T-helper 22 cell (primary cell): ENCODE measurements at places on chromosomes 16 and 17.
A peak's percentile ranks its signal among the peaks of the same experiment; 100 is the strongest.

DNA sequence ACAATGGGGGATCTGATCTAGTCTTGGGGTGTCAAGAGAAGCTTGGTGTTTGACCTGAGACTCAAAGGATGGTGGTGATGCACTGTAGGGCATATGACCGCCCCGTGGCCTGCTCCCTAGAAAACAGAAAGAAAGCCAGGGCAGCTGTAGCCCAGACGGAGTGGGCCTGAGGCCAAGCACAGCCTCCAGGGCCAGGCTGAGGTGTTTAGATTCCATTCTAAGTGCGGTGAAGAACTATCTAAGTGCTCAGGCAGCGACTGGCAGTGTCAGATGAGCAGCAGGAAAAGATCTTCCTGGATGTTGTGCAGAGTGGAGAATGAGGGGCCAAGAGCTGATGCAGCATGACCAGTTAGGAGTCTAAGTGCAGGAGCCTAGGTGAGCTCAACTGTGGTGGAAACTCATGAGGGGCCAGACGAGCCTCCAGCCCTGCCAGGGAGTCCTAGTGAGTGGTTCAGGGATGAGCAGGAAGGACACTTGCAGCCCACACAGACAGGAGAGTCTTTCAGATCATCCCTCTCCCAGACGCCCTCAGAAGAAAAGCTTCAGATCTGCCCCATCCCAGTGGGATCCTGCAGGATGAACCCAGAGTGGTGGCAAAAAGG is 314.2 kb upstream of the CCL2 start:
- DNase-seq, result no peak

- no peak for DNase-seq
Observed at GRCh38 chr17:61057257-61057656, 342.4 kb upstream of the TBX2 start.

GRCh38 chr17:83153681-83154310 is 74.4 kb downstream of the METRNL start:
- DNase-seq, result no peak

GRCh38 chr17:17051380-17051779 is 9.1 kb downstream of the MPRIP start:
- no peak for DNase-seq

DNA sequence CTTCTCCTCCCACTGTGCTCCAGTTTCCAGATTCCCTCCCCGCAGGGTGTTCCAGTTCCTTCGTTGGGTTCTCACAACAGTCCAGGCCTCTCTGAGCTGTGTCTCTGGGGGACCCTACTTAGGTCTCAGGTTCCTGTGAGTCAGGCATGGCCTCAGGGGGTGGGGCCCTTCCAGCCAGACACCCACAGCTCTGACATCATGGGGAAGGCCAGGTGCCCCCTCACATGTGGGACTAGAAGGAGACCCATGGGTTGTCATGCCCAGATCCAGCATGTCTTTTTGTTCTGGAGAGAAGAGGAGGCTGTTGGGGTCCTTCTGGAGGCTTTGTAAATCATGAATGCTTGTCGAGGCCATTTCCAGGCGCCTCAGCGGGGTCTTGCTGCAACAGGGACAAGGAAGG is 32.0 kb upstream of the NDRG4 start:
- no peak for DNase-seq

GRCh38 chr17:34682305-34682704 is 102.9 kb downstream of the TMEM132E start:
- no peak for DNase-seq

DNA sequence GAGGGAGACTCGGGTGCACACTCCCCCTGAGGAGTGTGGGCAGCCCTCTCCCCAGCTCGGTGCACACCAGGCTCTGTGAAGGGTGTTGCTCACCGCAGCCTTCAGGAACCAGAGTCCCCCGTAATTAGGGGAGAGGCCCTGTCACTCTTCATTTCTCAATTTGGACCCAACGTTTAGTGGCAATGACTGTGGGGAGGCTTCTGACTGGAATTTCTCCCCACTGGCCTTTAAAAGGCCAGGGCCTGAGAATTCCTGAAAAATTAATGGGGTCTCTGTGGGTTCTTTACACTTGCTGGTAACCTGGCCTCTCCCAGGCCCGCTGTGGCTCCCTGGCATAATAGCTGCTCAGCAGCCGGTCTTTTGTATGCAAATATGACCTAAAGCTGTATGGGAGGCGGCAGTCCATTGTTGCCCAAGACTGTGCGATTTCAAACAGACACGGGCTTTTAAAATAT is 209.7 kb downstream of the MSI2 start:
- no peak for DNase-seq

DNA sequence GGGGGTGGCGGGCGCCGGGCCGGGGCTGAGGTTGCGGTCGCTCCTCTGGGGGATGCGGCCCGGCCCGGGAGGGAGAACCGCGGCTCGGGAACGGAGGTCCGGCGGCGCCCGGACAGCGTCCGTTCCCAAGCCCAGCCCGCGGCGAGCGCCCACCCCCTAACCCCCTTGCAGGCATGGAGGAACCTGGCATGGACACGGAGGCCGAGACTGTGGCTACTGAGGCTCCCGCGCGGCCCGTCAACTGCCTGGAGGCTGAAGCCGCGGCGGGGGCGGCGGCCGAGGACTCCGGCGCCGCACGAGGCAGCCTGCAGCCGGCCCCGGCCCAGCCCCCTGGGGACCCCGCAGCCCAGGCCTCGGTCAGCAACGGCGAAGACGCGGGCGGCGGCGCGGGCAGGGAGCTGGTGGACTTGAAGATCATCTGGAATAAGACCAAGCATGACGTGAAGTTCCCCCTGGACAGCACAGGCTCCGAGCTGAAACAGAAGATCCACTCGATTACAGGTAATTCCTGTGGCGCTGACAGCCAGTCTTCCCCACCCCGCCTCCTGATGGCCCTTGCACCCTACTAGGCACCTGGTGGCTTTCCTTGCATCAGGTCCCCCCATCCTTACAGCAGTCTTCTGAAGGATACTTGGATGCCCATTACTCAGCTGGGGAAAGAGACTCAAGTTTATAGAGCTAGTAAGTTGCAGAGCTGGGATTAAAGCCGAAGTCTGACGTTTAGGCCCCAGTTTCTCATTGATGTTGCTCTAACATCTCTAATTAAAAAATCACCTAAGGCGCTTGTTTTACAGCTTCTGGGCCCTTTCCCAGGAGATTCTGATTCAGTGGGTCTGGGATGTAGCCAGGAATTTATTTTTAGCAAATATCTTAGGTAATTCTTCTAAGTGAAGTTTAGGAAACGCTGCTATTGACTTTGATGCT is 514 bp downstream of the UBFD1 start:
- DNase-seq, result no peak

- no peak for DNase-seq
Observed at GRCh38 chr16:83137894-83138293, 511.1 kb downstream of the CDH13 start.

DNA sequence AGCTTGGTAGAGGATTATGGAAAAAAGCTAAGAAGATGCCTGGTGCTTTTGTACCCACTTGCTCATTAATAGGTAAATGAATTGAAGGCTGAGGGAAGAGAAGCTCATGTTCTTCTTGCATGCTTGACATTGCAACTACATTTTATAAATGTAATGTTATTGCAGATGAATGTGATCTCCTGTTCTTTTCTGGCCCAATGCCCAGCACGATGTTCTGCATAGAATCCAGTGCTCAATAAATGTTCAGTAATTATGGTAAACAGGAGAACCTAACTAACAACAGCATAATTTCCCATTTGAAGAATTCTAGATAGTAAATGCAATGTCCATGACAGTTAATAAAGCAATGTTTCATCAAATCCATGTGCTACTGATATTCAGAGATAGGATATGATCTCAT is 638.2 kb upstream of the SOX9 start:
- no peak for DNase-seq

DNA sequence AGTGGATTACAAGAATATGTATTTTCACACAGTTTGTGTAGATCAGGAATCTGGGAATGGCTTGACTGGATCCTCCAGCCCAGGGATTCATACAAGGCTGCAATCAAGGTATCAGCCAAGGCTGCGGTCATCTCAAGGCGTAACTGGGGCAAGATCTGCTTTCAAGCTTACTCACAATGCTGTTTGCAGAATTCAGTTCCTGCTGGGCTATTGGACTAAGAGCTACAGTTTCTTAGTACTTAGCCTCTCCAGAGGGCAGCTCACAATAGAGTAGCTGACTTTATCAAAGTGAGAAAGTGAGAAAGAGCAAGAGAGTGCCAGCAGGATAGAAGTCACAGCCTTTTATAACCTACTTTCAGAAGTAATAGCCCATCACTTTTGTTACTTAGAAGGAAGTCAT is 211.0 kb downstream of the MAP2K6 start:
- no peak for DNase-seq

GRCh38 chr16:15854906-15855703 is 1.7 kb downstream of the MYH11 start:
- no peak for DNase-seq

- no peak for DNase-seq
Observed at GRCh38 chr16:83561876-83562275, 245.9 kb upstream of the HSBP1 start.

GRCh38 chr16:29809850-29810698 is 1.9 kb upstream of the PRRT2 start:
- DNase-seq, result peak; percentile 37

GRCh38 chr16:4626396-4626795 is 1.8 kb downstream of the MGRN1 start:
- DNase-seq, result no peak
